ENCODE measurements at places on chromosomes 5 and 9. TPM values are rescaled to one million over a fixed set of nuclear protein-coding genes. Genes with fewer than 3 reads are reported as not detected.

DNA sequence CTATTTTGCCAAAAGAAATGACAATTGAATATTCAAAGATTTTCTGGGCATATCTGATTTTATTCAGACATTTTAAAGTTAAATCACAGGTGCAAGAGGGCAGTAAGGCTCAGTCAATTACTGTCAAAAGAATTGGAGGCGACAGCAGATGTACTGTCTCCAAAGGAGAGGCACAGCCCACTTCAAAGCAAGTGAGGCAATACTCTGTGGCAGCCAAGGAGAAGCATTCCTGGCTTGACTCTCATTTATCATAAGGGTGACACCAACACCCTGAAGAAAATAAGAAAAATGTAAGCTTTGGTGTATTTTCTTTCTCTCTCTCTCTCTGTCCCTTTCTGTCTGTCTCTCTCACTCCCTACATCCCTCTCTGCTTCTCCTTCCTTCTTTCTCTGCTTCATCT, 93.3 kb downstream of the SVEP1 start:
- no peak overlapping the region for H3K27ac ChIP-seq
- H3K4me1 ChIP-seq: no peaks in the 10 kb centered on the region
- H3K36me3 ChIP-seq: no peaks in the 10 kb centered on the region
- no peaks in the 10 kb centered on the region for H3K27me3 ChIP-seq
- no peak for DNase-seq
- no peak overlapping the region for H3K4me3 ChIP-seq

- no peaks in the 10 kb centered on the region for H3K36me3 ChIP-seq
- no peak for DNase-seq
- no peaks in the 10 kb centered on the region for H3K27me3 ChIP-seq
Observed at GRCh38 chr5:116848954-116849581, 274.4 kb upstream of the SEMA6A start.

DNA sequence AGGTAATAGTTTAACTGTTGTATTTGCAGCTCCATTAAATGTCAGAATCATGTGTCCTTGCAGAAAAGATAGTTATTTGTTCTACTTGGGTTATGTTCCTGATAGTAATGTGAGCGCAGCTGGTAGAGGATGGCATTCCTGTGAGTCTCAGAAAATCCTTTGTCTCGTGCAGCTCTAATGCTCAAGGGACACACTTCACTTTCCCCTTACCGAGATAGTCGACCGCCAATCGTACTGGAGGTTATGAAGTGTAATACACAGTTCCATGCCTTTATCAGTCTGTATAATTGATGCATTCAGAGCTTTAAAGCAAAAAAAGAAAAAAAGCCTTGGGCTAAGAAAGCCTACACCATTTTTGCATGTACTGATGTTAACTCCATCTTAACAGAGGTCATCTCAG, 60.2 kb upstream of the SRP19 start:
- no peak overlapping the region for H3K27ac ChIP-seq
- H3K4me3 ChIP-seq: no peak overlapping the region
- no peaks in the 10 kb centered on the region for H3K4me1 ChIP-seq
- no peaks in the 10 kb centered on the region for H3K27me3 ChIP-seq
- no peak for DNase-seq

DNA sequence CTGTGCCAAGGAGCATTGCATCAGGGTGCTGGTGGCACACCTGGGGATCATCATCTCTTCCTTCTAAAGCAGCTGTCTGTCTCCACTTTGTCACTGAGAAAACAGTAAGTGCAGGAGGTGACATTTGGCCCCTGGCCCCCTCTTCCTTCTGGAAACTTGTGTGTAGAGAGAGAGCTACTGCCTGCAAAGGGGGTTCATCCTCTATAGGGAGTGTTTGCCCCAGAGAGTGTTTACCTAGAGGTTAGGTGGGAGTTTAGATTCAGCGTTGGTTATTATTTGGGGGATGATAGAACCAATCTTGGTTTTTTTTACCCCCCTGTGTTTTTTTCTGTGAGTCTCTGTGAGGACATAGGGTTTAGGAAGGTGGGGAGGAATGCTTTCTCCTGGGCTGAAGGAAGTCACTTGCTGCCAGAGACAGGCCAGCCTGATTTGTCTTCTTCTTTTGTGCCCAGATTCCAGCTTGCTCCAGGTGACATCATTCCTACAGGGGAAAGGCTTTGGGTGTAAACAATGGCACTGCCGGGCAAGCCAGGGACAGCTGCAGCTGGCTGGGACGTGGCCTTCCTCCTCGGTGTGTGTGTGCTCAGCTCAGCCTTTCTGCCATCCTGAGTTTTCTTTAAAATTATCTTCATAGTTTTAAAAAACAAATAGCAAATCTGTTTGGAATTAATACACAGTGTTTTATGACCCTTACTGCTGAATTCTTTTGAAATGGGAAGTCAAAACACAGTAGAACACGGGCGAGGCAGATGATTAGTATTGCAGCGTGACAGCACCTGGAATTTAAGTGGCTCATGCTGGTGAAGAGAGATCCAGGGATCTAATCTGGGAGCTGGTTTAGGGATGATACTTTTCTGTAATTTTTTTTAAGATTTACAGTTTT, 24.5 kb downstream of the PRRC2B start:
- no peaks in the 10 kb centered on the region for H3K27me3 ChIP-seq
- DNase-seq: no peak
- peaks cover 87% of the 10 kb centered on the region for H3K4me1 ChIP-seq
- no peaks in the 10 kb centered on the region for H3K36me3 ChIP-seq
- peak overlapping the region; percentile 18 for H3K27ac ChIP-seq
- H3K4me3 ChIP-seq: no peak overlapping the region

GRCh38 chr5:174724484-174725260, at the start of gene MSX2:
TSS of gene MSX2 (plus strand) at chr5:174724582. CDS start at chr5:174724660, 78 bp downstream.
- H3K27ac ChIP-seq: no peak within 1 kb of the TSS
- peak within 1 kb of the TSS; percentile 37 for H3K4me3 ChIP-seq
- DNase-seq: no peak
- no peaks in the 10 kb centered on the region for H3K4me1 ChIP-seq

GRCh38 chr9:21923694-21924093, 70.5 kb downstream of the CDKN2A start:
- no peak overlapping the region for H3K27ac ChIP-seq
- H3K36me3 ChIP-seq: no peaks in the 10 kb centered on the region
- no peak overlapping the region for H3K4me3 ChIP-seq
- peak; percentile 54 for DNase-seq
- peaks cover 8% of the 10 kb centered on the region for H3K4me1 ChIP-seq

GRCh38 chr5:82624062-82624461, 345.9 kb upstream of the RPS23 start:
- no peaks in the 10 kb centered on the region for H3K4me1 ChIP-seq
- H3K36me3 ChIP-seq: no peaks in the 10 kb centered on the region
- no peak overlapping the region for H3K4me3 ChIP-seq
- DNase-seq: no peak
- peak overlapping the region; percentile 40 for H3K27ac ChIP-seq

The SETX gene
- 106 TPM for total RNA-seq
